ENCODE measurements at places on chromosomes 1 and 21.

GRCh38 chr1:198950036-198950435 lies 311.2 kb downstream of the PTPRC start:
- H3K36me3 ChIP-seq: no peaks in the 10 kb centered on the region
- no peak overlapping the region for H3K4me3 ChIP-seq
- no peaks in the 10 kb centered on the region for H3K27me3 ChIP-seq
- no peaks in the 10 kb centered on the region for H3K4me1 ChIP-seq

GRCh38 chr1:204834752-204835151 lies 35.9 kb upstream of the NFASC start:
- no peaks in the 10 kb centered on the region for H3K4me1 ChIP-seq
- no peak for DNase-seq
- H3K4me3 ChIP-seq: no peak overlapping the region
- no peak overlapping the region for H3K27ac ChIP-seq
- no peaks in the 10 kb centered on the region for H3K36me3 ChIP-seq

- H3K27ac ChIP-seq: peak overlapping the region; percentile 57
- no peak overlapping the region for H3K4me3 ChIP-seq
- no peaks in the 10 kb centered on the region for H3K36me3 ChIP-seq
- DNase-seq: no peak
- H3K4me1 ChIP-seq: peaks cover 35% of the 10 kb centered on the region
These were observed 154.2 kb upstream of the RUNX1 start for GRCh38 chr21:35203093-35203977.

DNA sequence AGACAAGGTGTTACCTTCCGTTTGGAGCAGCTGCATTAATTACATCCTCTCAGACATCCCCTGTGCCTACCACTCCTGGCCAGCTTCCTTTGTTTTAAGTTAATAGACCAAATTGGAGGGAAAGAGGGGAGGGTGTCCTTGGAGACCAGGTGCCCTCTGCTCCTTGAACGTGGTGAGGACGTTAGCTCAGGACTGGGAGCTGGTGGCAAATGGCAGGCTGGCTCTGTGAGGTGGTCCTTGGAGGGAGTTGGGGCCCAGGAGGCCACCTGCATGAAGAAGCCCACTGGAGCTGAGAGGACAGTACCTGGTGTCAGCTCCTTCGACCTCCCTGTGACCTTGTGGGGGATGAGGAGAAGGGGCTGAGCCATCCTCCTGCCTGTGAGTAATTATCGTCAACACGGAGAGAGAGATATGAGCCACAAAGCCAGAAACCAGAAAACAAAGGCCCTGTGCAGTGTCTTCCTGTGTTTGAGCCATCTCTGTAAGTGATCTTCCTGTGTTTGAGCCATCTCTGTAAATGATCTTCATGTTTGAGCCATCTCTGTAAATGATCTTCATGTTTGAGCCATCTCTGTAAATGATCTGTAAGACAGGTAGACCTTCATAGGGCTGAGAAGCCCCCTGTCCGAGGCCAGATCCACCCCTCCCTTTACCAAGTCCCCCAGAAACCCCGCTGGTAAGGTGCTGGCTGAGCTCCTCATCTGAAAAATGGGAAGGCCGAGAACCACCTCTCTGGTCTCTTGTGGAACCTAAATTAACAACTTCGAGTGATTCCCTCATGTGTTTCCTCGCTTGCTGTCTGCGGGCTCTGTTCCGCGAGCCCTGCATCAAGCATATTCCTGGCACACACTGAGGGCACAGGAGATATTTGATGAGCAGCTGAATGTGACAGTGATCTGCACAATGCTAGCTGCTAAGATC lies 126.0 kb downstream of the CAMTA1 start:
- no peak for DNase-seq
- no peaks in the 10 kb centered on the region for H3K4me1 ChIP-seq
- peaks cover 12% of the 10 kb centered on the region for H3K27me3 ChIP-seq
- H3K27ac ChIP-seq: no peak overlapping the region
- peaks cover 7% of the 10 kb centered on the region for H3K36me3 ChIP-seq
- H3K4me3 ChIP-seq: no peak overlapping the region

DNA sequence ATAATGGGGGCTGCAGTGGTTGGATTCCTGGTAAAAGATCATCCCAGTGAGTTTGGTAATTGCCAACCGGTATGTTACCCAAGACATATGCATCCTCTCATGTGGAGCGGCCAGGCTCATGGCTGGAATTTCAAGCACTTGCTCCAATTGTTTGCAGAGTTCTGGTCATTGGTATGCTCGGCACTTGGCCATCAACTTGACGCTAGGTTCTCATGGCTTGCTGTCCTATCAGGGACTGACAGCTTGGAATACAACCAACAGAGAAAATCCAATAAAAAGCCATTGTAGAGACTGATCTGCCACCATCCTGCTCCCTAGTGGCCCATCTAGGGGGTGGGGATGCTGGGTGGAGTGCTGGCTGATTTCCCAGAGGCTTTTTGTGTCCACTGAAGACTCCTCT lies 120.9 kb downstream of the EDEM3 start:
- H3K27ac ChIP-seq: no peak overlapping the region
- H3K27me3 ChIP-seq: no peaks in the 10 kb centered on the region
- no peak for DNase-seq
- H3K36me3 ChIP-seq: no peaks in the 10 kb centered on the region

- no peak for DNase-seq
- H3K36me3 ChIP-seq: peaks cover 49% of the 10 kb centered on the region
- H3K4me1 ChIP-seq: no peaks in the 10 kb centered on the region
- no peaks in the 10 kb centered on the region for H3K27me3 ChIP-seq
These were observed 853 bp upstream of the ATP1A1 start for GRCh38 chr1:116372191-116372590.

GRCh38 chr1:43763497-43763973 lies 56.2 kb downstream of the ST3GAL3 start:
- DNase-seq: peak; percentile 74
- H3K4me3 ChIP-seq: no peak overlapping the region
- H3K4me1 ChIP-seq: no peaks in the 10 kb centered on the region
- no peaks in the 10 kb centered on the region for H3K27me3 ChIP-seq

DNA sequence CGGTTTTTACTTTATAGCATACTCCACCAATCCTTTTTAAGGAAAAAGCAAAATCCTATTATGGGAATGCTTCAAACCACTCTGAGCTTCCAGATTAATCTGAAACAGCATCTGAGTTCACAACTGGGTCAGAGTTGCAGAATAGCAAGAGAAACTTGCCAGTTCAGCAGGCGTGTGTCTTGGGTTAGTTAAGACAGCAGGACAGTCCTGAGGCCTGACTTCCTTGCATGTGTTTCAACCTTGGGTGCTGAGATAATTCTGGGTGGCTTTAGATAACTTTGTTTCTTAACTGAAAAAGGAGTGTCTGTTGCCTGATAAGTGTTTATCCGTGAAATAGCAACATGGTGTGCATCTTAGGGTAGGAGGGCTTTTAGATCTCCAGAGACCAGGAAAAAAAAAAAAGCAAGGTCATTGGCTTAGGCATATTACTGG lies 169.2 kb downstream of the DHRS3 start:
- H3K4me3 ChIP-seq: no peak overlapping the region
- peaks cover 4% of the 10 kb centered on the region for H3K36me3 ChIP-seq
- peaks cover 13% of the 10 kb centered on the region for H3K4me1 ChIP-seq
- H3K27ac ChIP-seq: no peak overlapping the region

DNA sequence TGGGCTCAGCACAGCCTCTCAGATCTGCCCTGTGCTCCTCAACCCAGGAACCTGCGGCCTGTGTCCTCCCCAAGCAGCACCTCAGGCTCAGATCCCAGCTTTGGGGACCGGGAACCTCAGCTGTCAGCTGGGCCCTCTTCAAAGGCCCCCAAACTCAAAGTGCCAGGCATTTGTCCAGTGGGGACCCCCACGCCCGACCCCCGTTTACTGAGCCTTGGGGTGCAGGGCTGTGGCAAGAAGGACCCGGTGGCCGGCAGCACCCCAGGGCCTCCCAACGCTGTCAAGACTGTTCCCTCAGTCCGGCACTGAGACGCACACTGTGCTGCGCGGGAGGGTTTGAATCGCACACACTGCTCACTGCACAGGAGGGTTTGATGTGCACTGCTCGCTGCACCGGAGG lies 35.0 kb downstream of the MORN1 start:
- no peak overlapping the region for H3K4me3 ChIP-seq
- no peaks in the 10 kb centered on the region for H3K4me1 ChIP-seq
- no peaks in the 10 kb centered on the region for H3K27me3 ChIP-seq
- DNase-seq: no peak
- peaks cover 4% of the 10 kb centered on the region for H3K36me3 ChIP-seq

- H3K36me3 ChIP-seq: no peaks in the 10 kb centered on the region
- H3K4me1 ChIP-seq: no peaks in the 10 kb centered on the region
- H3K4me3 ChIP-seq: no peak overlapping the region
These were observed 159.8 kb upstream of the USP24 start for GRCh38 chr1:55374801-55375616.

DNA sequence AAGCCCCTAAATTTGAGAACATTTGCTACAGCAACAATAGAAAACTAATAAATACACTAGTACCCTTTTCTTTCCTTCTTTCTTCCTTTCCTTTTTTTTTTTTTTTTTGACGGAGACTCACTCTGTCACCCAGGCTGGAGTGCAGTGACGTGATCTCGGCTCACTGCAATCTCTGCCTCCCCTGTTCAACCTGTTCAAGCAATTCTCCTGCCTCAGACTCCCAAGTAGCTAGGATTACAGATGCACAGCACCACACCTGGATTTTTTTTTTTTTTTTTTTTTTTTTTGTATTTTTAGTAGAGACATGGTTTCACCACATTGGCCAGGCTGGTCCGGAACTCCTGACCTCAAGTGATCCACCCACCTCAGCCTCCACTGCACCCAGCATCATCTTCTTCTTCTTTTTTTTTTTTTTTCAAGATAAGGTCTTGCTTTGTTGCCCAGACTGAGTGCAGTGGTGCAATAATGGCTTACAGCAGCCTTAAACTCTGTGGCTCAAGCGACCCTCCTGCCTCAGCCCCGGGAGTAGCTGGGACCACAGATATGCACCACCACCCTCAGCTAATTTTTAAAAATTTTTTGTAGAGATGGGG lies 19.6 kb upstream of the CBR3 start:
- H3K4me3 ChIP-seq: no peak overlapping the region
- H3K27me3 ChIP-seq: no peaks in the 10 kb centered on the region
- peaks cover 12% of the 10 kb centered on the region for H3K36me3 ChIP-seq

DNA sequence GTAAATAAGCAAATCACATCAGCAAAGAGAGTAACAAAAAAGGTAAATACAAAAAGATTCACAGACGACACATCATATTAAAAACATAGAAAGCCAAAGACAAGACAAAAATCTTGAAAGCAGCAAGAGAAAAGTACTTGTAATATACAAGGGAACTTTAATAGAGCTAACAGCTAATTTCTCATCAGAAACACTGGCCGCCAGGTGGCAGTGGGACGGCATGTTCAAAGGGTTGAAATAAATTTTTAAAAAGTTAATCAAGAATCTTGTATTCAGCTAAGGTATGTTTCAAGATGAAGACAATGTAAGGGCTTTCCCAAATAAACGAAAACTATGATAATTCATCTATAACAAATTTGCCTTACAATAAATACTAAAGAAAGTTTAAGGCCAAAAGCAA lies 358.1 kb downstream of the LRRIQ3 start:
- DNase-seq: peak; percentile 62
- H3K4me3 ChIP-seq: no peak overlapping the region
- H3K27me3 ChIP-seq: no peaks in the 10 kb centered on the region
- no peak overlapping the region for H3K27ac ChIP-seq

- H3K36me3 ChIP-seq: no peaks in the 10 kb centered on the region
- peaks cover 22% of the 10 kb centered on the region for H3K4me1 ChIP-seq
- DNase-seq: no peak
- H3K4me3 ChIP-seq: no peak overlapping the region
- no peak overlapping the region for H3K27ac ChIP-seq
These were observed 264.6 kb downstream of the HHIPL2 start for GRCh38 chr1:222283147-222283768.

GRCh38 chr21:16773206-16773605 lies 739.6 kb upstream of the CXADR start:
- no peak overlapping the region for H3K27ac ChIP-seq
- no peak for DNase-seq
- no peaks in the 10 kb centered on the region for H3K36me3 ChIP-seq
- H3K4me1 ChIP-seq: no peaks in the 10 kb centered on the region

DNA sequence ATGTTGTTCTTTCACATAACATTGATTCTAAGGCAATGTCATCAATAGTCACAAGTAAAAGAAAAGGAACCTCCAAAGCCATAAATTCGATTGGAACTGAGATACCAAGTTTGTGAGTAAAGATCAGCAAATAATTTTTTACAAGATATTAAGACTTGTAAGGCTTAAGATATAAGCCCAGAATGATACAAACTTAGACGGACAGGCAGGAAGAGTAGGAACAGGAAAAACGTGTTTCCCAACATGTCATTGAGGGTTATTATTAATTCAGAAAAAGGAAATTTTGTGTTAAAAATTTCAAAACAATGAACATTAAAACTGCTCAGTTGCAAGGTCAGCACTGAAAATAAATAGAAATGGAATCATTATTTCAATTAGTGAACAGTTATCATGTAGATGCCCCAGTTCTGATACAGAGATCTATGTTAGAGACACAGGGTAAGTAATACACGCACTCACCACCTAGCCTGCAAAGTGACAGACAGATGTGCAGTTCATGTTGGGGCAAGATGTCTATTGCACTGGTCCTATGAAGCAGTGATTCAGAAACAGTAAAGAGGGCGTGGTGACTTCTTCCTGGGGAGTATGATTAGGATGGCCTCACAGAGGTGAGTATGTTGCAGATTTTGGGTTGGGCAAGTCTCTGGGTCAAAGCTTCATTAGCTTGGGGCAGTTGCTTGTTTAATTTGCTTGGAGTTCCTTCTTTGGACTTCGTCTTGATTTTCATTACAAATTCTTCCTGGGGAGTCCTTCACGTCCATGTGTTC lies 284.4 kb downstream of the SETD4 start:
- no peaks in the 10 kb centered on the region for H3K27me3 ChIP-seq
- H3K4me3 ChIP-seq: no peak overlapping the region
- no peak for DNase-seq
- H3K36me3 ChIP-seq: no peaks in the 10 kb centered on the region

GRCh38 chr1:173414136-173414535 lies 63.0 kb upstream of the PRDX6 start:
- H3K36me3 ChIP-seq: no peaks in the 10 kb centered on the region
- no peaks in the 10 kb centered on the region for H3K4me1 ChIP-seq
- H3K4me3 ChIP-seq: no peak overlapping the region
- no peak for DNase-seq

- H3K36me3 ChIP-seq: peaks cover 16% of the 10 kb centered on the region
- H3K4me3 ChIP-seq: no peak overlapping the region
- no peaks in the 10 kb centered on the region for H3K27me3 ChIP-seq
- DNase-seq: no peak
These were observed 4.1 kb upstream of the AGTRAP start for GRCh38 chr1:11731691-11732283.

- H3K27me3 ChIP-seq: no peaks in the 10 kb centered on the region
- H3K4me3 ChIP-seq: no peak overlapping the region
- DNase-seq: no peak
- H3K27ac ChIP-seq: no peak overlapping the region
- H3K36me3 ChIP-seq: no peaks in the 10 kb centered on the region
- H3K4me1 ChIP-seq: peaks cover 12% of the 10 kb centered on the region
These were observed 225.1 kb downstream of the PLA2G4A start for GRCh38 chr1:187053876-187054275.

Data from Calu3 (cell line).